ENCODE measurements at places on chromosomes 6 and 20.

- DNase-seq, result no peak
These were observed 42.0 kb downstream of the BCAS1 start for GRCh38 chr20:54028276-54029011.

DNA sequence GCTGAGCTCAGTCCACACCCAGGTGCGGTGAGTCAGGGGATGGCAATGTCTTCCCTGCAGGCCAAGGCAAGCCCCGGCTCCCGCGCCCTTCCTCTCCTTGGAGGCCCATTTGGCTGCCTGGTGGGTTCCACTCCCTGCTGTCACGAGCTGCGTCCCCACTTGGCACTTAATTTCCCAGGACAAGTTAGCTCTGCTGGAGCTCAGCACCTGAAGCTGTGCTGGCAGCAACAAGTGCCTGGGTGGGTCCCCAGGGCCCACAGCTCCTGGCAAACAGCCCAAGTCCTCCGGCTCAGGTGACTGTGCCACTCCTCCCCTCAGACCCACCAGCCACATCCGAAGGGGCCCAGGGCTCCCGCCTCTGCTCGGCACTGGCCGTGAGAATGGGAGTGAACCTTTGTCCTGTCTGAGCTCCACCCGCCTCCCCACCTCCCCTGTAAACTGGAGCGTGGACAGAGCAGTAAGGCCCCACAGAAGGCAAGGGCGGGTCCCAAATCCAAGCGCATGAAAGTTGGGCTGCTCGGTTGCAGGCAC, 16.9 kb downstream of the LAMA5 start:
- DNase-seq, result no peak

DNA sequence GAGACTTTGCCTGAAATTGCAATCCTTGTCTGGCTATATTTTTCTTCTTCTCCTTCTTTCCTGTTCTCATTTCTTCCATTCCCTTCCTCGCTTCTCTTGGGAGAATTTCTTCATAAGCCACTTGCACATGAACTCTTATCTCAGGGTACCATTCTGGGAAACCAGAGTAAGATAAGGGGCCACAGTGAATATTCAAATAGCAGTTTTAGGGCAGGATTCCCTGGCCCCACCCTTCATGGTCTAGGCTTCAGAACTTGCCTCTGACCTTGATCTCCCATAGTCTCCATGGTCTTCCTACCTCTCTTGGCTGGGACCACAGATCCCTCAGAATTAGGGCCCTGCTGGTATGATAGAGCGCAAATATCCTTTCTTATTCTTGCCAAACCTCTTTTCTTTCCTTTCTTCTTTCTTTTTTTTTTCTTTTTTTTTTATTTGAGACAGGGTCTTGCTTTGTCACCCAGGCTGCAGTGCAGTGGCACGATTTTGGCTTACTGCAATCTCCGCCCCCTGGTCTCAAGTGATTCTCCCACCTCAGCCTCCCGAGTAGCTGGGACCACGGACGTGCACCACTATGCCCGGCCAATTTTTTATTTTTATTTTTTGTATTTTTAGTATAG, 123.0 kb upstream of the CITED2 start:
- DNase-seq, result no peak

DNA sequence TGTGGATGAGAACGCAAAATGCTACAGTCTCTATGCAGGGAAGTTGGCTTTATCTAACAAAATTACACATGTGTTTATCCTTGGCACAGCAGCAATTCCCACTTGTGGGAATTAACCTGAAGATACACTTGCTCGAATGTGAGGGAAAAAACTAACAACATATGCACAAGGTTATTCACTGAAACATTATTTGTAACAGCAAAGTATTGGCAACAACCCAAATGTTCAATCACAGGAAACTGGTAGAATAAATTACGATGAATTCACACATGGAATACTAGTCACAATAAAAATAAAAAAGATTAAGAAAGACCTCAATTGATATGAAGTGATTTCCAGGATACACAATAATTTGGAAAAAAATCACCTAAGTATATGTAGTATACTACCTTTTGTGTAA, 68.1 kb upstream of the OGFRL1 start:
- no peak for DNase-seq

DNA sequence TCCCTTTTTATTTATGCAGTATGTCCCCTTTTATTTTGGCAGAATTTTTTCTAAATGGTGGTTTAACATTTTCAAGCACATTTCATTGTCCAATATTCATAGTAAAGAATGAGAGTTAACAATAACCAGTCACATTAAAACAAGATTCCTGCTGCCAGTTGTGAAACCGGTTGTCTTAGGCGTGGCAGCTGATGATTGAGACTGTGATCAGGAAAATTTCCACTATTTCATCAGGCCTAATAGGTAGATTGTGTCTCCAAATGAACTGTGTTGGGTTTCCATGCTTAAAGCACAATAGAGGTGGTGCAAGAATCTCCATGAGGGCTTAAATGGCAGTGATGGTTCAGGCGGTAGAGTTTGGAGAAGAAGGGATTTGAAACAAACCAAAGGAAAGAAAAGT, 15.3 kb downstream of the PRDM1 start:
- no peak for DNase-seq

GRCh38 chr6:81792826-81793225, 40.3 kb upstream of the TENT5A start:
- DNase-seq, result peak; percentile 26

GRCh38 chr6:36745836-36746235, 48.2 kb downstream of the RAB44 start:
- no peak for DNase-seq

GRCh38 chr20:41011551-41012067, 17.0 kb upstream of the TOP1 start:
- DNase-seq, result no peak

- no peak for DNase-seq
These were observed 53.3 kb downstream of the RNASET2 start for GRCh38 chr6:166903027-166903426.

DNA sequence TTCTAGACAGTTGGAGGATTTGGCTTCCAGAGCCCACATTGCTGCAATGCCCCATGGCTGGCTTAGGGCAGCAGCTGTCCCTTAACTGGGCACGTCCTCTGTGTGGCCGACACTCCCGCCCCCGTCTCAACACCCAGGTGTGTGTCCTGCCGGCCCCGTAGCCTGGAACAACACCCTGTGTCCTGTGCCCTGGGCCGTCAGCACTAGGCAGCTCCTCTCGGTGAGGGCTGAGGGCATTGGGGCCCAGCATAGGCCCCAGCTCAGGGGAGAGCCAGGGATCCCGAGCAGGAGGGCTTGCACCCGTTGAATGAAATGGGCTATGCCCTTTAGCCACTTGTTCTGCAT, 121.0 kb downstream of the CDH4 start:
- no peak for DNase-seq

- DNase-seq, result peak; percentile 16
These were observed 88.5 kb downstream of the PHACTR1 start for GRCh38 chr6:12804952-12805645.

DNA sequence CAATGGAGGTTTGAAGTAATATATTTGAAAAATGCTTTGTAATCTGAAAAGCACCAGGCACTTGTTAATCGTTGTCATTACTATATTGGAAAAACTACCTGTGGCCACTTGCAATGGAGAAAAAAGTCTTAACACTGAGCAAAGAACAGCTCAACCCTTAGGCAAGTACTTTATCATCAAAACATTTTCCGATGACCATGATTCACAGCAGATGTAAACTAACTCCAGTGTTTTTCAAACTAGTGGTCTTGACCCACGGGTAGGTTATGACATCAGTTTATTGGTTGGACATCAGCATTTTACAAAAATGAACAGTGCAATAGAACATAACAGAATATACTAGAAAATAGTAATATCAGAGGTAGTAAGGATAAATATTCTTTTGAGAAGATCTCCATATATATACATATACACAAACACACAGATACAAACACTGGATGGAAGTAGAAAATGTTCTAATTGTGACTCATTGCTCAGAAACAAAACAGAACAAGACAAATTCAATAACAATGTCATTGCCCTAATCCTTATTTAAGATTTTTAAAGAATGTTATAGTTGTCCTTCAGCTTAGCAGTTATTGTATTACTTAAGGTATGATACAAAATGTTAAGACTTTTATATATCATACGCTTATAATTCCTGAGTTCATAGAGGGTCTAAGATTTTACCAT, 123.0 kb downstream of the PLCB1 start:
- DNase-seq, result peak; percentile 33

GRCh38 chr6:144298194-144298593, 13.1 kb downstream of the UTRN start:
- DNase-seq, result no peak

GRCh38 chr20:25054096-25054820, 3.7 kb downstream of the ACSS1 start:
- no peak for DNase-seq
